ENCODE measurements at places on chromosomes 5 and 9.

- DNase-seq, result no peak
These were observed 626.7 kb downstream of the BNC2 start for GRCh38 chr9:16243798-16244197.

- no peak for DNase-seq
These were observed 285.2 kb upstream of the SEMA6A start for GRCh38 chr5:116859666-116860320.

DNA sequence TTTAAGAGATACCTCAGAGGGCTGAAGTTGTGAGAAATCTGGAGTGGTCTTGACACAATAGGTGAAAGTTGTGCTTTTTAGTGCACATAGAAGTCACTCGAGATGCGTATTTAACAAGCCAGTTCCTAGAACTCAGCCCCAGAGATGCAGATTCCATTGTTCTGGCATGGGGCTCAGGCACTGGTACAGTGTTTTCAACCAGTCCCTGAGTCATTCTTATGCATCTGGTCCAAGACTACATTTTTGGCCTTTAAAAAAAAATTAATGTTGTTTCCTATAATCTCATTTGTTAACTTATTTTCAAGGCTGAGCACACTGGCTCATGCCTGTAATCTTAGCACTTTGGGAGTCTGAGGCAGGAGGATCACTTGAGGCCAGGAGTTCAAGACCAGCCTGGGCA is 29.6 kb downstream of the PTTG1 start:
- no peak for DNase-seq

- no peak for DNase-seq
These were observed 48.9 kb upstream of the RNF130 start for GRCh38 chr5:180120237-180121101.

- DNase-seq, result no peak
These were observed 70.8 kb downstream of the ACTL7B start for GRCh38 chr9:108784998-108785397.

GRCh38 chr5:31492869-31493268 is 39.0 kb downstream of the DROSHA start:
- no peak for DNase-seq

- no peak for DNase-seq
These were observed 218.6 kb downstream of the SEMA6A start for GRCh38 chr5:116355819-116356601.

- DNase-seq, result no peak
These were observed 68.7 kb upstream of the WDR41 start for GRCh38 chr5:77560677-77561263.

GRCh38 chr5:95102080-95102479 is 182.8 kb downstream of the MCTP1 start:
- no peak for DNase-seq

DNA sequence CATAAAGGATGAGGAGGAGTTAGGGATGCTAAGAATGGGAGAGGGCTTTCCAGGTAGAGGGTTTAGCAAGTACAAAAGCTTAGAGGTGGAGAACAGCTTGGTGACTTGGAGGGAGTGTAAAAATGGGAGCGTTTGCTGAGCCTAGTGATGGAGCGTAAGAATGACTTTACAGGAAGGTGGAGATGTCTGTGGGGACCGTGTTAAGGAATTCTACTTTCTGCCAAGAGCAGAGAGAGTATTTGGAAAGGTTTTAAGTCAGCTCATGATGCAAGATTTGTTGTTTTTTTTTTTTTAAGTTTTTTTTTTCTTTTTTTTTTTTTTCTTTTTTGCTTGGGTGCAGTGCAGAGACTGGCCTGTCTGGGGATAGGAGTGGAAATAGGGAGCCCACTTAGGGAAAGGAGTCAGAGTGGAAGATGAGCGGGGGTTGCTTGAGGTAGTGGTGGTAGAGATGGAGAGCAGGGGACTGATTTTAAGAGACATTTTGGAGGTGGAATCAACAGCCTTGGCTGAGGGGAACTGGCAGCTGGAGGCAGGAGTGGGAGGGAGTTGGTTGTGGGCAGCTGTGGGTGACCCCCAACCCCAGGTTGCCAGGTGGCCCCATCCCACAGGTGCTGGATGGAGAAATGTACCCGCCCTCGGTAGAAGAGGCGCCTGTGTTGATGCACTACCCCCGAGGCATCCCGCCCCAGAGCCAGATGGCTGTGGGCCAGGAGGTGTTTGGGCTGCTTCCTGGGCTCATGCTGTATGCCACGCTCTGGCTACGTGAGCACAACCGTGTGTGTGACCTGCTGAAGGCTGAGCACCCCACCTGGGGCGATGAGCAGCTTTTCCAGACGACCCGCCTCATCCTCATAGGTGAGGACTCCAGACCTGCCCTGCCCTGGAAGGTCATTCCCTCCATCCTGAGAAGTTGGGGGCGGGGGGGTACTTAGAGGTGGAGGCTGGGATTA is 12.4 kb downstream of the PTGS1 start:
- DNase-seq, result no peak

- DNase-seq, result no peak
These were observed 390.8 kb downstream of the DTWD2 start for GRCh38 chr5:118597543-118597942.

- no peak for DNase-seq
These were observed 280.2 kb downstream of the SPOCK1 start for GRCh38 chr5:137218896-137219295.
